ENCODE measurements at places on chromosomes 1 and 21.

DNA sequence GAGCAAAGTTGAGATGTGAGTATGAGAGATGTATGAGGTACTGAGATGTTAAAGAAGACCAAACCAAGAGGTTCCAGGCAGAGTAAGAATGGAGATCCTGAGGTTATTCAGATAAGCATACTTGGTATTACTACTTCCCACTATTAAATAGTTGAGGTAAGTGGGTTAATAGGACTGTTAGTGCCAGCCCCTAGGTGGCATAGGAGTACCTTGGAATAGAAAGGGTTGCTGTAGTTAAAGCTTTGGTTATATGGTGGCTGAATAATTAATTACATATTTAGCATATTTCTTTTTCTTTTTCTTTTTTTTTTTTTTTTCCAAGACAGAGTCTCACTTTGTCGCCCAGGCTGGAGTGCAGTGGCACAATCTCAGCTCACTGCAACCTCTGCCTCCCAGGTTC is 397.9 kb upstream of the TMPRSS15 start:
- DNase-seq, result no peak

GRCh38 chr1:30407865-30408580 is 315.4 kb downstream of the MATN1 start:
- peak; percentile 23 for DNase-seq

DNA sequence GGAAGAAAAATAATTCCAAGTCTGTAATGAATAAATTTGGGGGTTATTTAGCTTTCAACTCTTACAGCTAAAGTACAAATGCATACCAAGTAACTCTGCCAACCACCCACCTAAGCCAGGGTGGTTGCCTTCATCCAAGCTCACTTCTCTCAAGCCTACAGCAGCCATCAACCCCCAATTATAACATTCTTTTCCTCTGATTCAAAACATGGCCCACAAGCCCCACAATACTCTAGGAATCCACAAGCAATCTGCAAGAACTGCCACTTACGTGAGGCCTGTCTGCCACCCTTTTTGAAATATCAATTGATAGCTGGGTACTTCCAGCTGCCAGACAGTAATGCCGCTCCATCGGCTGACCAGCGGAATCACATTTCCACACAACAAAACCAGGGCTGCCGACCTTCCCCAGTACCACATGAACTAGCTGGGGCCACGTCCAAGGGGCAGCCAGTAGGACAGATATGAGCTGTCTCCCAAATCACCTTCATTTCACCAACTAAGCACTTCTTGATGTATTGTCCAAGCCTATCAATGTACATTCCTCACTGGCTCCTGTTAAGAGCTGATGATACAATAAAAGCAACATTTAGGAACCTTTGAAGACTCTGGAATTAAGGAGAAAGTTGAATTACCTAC is 3.2 kb downstream of the LBR start:
- no peak for DNase-seq

- no peak for DNase-seq
Observed at GRCh38 chr21:28298251-28298672, 694.4 kb downstream of the LTN1 start.

DNA sequence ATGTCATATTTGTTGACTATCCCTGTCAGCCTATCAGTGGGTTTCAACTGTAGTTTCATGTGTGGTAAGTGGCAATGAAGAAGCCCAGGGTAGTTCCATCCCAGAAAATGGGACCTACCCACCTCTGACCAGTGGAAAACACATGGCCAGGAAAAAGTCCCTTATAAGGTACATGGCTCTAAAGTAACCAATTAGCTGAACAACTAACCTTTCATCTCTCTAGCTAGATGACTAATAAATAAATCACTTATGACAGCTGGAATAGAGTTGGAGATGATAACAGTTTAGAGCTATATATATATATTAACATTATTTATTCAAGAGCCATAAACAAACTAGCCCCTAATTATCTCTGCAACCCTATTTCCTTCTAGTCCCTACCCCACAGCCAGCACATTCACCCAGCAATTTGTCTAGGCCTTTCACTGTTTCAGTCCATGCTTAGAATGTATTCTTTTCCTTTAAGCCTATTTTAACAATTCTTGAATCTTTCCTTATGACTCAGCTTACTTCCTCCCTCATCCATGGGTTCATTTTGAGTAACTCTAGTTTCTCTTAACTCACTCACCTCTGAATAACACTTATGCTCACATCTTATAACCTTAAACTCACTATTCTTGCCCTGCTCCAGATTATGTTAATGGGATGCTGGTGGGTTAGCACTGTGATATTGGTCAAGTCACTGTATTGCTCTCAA is 83.7 kb downstream of the TNFSF18 start:
- DNase-seq, result no peak

Measured in right lobe of liver (tissue), 6 donors.